ENCODE measurements at places on chromosomes 3 and 15. TPM values are rescaled to one million over a fixed set of nuclear protein-coding genes. Genes with fewer than 3 reads are reported as not detected.

The STAB1 gene
- not detected for total RNA-seq

The TMC3 gene
- not detected for total RNA-seq

The EPHB1 gene
- not detected for total RNA-seq

The CRELD1 gene
- 17.4 TPM for total RNA-seq

The CHRM5 gene
- total RNA-seq: not detected

The CLRN1 gene
- total RNA-seq: not detected

The MAPKBP1 gene
- total RNA-seq: 15.3 TPM
